ENCODE measurements at places on chromosomes 5 and 9.

GRCh38 chr9:69611221-69611620, 61.0 kb downstream of the APBA1 start:
- no peak for DNase-seq

DNA sequence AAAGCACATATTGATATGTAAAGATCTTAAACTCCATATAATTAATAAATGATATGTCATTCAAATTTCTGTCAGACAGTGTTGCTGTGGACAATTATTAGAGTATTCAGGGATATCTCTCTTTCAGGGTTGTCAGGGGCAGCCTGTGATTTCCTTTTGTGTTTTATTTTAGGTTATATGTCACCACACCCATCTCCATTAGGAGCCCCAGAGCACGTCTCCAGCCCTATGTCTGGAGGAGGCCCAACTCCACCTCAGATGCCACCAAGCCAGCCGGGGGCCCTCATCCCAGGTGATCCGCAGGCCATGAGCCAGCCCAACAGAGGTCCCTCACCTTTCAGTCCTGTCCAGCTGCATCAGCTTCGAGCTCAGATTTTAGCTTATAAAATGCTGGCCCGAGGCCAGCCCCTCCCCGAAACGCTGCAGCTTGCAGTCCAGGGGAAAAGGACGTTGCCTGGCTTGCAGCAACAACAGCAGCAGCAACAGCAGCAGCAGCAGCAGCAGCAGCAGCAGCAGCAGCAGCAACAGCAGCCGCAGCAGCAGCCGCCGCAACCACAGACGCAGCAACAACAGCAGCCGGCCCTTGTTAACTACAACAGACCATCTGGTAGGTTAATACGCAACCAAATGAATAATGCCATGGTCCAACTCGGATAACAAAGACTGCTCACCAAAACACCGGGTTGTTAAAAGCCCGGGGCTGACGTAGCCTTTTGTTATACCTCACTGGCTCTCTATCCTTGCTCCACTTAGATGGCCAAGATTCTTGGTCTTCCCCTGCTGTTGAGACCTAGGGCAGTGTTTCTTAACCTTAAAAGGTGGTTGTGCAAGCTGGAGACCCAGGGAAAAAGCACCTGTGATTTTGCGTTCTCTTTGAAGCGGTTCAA, 24.4 kb downstream of the SMARCA2 start:
- DNase-seq: no peak

DNA sequence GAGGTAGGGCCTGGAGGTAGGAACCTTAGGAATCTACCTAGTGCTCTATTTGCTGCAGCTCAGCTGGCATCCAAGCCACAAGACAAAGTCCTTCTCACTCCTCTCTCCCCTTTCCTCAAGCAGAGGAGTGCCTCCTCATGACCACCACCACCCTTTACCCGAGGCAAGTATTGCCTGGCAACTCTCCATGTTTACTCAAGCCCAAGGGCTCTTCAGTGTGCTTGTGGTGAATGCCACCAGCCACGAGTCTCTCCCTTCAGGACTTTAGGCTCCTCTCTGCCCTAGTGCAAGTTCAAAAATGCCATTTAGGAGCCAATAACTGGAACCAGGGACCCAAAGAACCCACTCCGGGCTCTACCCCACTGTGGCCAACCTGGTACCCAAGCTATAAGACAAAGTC, 514.5 kb upstream of the RGMB start:
- DNase-seq: no peak

DNA sequence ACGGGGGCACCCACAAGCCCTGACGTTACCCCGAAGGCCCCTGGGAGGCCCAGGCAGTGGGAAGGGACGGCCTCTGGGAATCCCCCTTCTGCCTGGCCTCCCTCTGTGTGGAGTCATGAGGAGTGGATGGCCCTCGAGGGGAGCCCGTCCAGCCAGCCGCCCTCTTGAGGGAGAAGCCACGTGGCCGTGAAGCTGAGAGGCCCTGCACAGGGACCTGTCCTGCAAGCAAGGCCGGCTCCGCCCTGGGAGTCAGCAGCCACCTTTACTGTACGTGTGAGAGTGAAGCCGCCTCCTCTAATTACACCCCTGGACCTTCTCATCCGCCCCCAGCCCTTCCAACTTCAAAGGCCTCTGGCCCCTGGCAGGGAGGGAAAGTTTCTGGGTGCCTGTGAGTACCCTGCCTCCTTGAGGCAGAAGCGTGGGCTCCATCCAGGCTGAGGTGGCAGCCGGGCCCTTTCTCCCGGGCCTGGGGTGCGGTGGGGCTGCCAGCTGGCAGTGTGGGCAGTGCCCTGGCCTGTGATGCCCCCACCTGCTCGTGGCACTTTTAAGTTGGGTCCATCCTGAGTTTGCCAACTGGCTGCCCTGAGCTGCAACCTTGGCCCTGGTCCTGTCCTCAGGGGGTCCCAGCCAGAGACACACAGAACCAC, 55.9 kb upstream of the EGFL7 start:
- DNase-seq: no peak

GRCh38 chr9:113851873-113852272, 24.2 kb upstream of the ZNF618 start:
- DNase-seq: peak; percentile 69

GRCh38 chr5:124349931-124350330, 396.5 kb downstream of the ZNF608 start:
- no peak for DNase-seq

- DNase-seq: no peak
Measured at GRCh38 chr9:123234853-123235252, 33.5 kb downstream of the STRBP start.

Measured in suppressor macrophage treated with lipopolysaccharide for 4 hours (primary cell).